ENCODE measurements at places on chromosomes 7 and 10.

- DNase-seq, result no peak
These were observed 242.6 kb downstream of the DNAJB6 start for GRCh38 chr7:157579425-157579824.

GRCh38 chr7:137801003-137801402 lies 45.8 kb downstream of the DGKI start:
- peak; percentile 30 for DNase-seq

- no peak for DNase-seq
These were observed 17.7 kb upstream of the ATXN7L1 start for GRCh38 chr7:105894131-105894530.

- DNase-seq, result no peak
These were observed 36.4 kb downstream of the CDH23 start for GRCh38 chr10:71432956-71433767.

- no peak for DNase-seq
These were observed 7.1 kb downstream of the RCC1L start for GRCh38 chr7:75066521-75066920.

GRCh38 chr10:80163741-80164341 lies 31.3 kb downstream of the PLAC9 start:
- DNase-seq, result no peak

GRCh38 chr10:112137154-112137987 lies 46.2 kb downstream of the GPAM start:
- peak; percentile 64 for DNase-seq

DNA sequence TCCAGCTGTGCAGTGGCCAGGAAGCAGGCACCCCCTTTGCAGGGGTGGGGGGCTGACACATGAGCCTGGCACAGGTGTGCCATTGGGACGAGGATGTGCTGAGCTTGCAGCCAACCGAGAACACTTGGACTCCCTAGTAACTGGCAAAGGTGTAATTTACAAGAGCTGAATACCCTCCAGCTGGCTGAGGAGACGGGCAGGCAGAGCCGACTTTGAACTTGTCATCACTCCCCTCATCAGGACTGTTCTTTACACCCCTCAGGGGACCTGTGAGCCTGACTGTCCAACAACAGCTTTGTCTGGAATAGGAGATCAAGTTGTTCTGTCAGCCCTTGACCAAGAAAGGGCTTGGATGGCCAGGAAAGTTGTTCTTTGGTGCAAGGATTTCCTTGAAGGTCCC lies 61.2 kb downstream of the CDH23 start:
- no peak for DNase-seq

DNA sequence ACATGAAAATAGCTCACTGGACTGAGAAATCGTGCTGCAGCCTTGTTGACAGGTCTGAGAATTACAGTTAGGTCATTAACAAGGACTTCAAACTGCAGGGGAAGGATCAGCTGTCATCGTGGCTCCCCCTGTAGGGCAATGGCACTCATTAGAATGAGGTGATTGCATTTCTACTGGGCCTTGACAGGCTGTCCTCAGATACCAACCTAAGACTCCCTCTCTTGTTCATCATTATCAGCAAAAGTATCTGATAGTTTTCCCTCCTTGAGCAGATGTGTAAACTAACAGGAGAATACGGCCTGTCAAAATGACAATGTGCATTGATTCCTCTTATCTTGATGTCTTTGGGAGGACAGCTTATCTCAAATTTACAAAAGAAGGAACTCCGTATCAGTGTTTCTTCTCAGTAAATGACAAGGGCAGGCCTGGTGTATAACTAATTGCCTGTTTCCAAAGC lies 648.5 kb upstream of the LRRN3 start:
- no peak for DNase-seq

- DNase-seq, result no peak
These were observed 196.2 kb downstream of the BAMBI start for GRCh38 chr10:28873540-28873939.

DNA sequence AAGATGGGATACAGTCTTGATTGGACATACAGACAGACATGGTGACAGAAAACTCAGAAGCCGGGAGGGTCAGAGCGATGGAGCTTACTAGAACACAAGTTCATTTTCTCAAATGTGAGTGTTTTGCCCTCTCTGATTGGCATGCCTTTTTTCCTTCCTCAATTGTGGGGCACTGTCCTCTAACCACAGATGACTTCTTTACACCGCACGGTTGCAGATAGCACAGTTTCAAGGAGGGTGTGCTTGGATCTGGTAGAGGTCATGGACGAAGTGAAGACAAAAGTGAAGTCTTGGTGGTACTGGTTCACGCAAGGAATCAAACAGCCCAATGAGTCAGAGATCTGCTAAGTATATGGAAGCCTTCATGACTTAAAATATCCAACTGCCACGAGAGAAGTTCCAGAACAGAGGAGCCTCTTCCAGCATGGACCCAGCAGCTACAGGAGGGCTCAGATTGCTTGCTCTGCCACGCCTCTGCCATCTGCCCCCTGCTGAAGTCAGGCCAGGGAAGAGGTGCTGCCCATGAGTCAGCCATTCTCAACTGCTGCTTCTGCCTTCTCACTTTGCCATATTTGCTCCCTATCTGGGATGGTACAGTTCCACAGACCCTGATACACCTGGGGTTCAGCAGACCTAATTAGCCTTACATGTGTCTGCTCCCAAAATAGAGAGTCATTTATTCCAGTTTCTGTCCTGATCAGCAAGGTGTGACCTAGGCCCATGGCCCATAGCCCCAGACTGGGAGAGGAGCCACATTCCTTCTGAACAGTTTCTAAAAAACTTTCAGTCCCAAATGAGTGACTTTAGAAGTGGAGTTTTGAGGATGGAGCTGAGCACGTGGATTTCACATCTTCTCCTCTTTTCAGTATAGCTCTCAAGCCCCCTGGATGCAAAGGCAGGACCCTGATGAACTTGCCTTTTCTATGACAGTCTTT lies 413.8 kb downstream of the KCNMA1 start:
- peak; percentile 48 for DNase-seq

GRCh38 chr7:13800694-13801448 lies 188.6 kb downstream of the ETV1 start:
- no peak for DNase-seq

DNA sequence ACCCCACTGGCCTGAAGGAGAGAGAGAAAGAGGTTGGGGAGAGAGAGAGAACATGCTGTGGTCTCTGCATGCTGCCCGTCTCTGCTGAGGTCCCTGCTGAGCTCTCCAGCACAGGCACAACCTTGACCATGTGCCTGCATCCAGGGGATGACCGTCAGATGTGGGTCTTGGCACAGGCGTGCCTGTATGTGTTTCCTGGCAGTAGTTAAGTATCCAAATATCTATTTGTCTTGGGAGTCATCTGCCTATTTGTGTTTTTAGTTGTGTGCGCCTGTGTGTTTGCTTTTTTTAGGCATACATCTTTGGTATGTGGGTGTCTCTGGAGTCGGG lies 1.9 kb upstream of the UNC5B start:
- no peak for DNase-seq

GRCh38 chr10:15738270-15738925 lies 18.7 kb upstream of the ITGA8 start:
- no peak for DNase-seq

- no peak for DNase-seq
These were observed 739.7 kb downstream of the PARD3 start for GRCh38 chr10:34075254-34075926.

- peak; percentile 67 for DNase-seq
These were observed 70.0 kb upstream of the ZMIZ2 start for GRCh38 chr7:44678471-44679179.

DNA sequence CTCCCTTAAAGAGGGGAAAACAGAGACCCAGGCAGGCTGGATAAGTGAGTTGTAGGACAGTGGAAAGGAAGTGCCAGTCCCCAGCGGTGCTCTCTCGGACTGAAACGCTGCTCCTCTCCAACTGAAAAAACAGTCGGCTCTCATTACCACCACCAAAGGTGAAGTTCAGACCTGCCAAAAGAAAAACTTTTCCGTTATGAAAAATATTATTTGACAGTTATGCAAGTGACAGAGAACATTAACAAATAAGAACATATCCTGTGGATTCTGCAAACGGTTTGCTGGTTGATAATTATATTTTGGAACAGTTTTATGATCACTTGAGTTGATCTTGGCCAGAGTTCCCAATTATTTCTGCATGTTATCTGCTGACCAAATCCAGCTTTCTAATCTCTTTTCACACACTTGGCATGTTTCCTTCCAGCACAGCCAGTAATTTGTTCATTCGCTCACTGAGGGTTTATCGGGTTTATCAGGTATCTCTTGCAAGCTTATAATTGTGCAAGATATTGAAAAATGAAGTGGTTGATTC lies 82.6 kb downstream of the PTPRE start:
- DNase-seq, result peak; percentile 34

GRCh38 chr7:84105586-84105985 lies 89.0 kb downstream of the SEMA3A start:
- no peak for DNase-seq

DNA sequence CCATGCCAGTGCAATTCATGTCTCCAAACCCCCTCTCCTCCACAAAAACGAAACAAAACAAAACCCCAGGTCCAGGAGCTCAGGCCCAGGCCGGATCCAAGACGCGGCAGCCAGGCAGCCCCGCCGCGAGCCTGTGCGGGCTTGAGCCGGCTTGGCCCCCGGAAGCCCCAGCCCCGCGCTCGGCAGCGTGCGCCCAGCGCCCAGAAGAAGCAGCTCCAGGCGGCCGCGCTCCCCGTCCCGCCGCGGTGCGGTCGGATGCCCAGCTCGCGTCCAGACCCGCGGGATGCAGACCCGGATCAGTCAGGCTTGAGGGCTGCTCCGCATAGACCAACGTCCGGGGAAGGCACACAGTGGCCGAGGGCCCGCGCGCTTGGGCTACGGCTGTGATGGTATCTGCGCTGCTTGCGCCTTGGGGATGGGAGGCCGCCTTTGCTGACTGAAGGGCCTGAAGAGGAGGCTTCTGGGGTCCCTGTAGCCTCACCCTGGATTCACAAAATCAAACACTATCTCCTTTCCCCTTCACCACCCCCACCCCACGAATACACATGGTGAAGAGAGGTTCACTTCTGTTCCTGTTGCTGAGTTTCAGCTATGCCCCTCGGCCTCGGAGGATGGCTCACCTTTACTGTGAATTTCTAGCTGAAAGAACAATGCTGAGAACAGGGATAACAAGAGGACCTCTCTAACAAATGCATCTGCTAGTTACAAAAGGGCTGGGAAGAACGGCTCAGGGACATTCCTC lies 79.9 kb upstream of the EN2 start:
- DNase-seq, result peak; percentile 36

GRCh38 chr10:818010-818409 lies 113.5 kb downstream of the LARP4B start:
- DNase-seq, result no peak

All from suppressor macrophage (primary cell).